Cardiac muscle cell (in vitro differentiated cells and primary cell): ENCODE measurements at places on chromosomes 1 and 21.

- no peak for DNase-seq
Measured at GRCh38 chr1:202765721-202766120, 42.5 kb downstream of the KDM5B start.

- peak; percentile 59 for DNase-seq
Measured at GRCh38 chr1:202343652-202344349, 2.1 kb upstream of the UBE2T start.

GRCh38 chr1:75430526-75430925, 180.4 kb downstream of the SLC44A5 start:
- no peak for DNase-seq

DNA sequence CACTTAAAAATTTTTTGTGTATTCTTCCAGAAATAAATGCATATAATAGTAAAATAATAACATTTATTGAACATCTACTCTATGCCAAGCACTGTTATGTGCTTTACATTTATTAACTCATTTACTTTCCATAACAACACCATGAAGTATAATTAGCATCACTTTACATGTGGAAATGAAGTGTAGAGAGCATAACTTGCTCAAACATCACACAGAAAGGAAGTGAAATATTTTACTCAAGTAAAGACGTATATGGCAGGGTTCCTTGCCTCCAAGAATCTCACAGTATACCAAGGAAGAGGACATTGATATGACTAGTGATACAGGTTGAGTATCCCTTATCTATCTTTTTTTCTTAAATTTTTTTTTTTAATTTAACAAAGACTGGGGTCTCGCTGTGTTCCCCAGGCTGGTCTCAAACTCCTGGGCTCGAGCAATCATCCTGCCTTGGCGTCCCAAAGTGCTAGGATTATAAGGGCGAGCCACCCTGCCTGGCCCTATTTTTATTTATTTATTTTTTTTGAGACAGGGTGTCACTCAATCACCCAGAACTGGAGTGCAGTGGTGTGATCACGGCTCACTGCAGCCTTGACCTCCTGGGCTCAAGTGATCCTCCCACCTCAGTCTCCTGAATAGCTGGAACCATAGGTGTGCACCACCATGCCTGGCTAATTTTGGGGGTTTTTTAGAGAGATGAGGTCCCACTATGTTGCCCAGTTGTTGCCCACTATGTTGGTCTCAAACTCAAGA, 7.7 kb upstream of the CLIC4 start:
- DNase-seq = no peak

DNA sequence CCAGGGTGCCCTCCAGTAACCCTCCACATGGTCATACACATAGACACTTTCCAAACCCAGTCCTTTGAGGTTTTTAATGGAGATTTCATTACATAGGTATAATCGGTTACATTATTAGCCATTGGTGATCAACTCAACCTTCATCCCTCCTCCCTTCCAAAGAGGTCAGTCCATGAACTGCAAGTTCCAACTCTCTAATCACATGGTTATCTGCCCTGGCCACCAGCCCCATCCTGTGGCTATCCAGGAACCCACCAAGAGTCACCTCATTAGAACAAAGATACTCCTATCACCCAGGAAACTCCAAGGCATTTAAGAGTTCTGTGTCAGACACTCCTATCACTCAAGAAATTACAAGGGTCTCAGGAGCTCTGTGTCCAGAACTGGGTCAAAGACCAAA, 12.2 kb downstream of the ATP1A4 start:
- DNase-seq = no peak

DNA sequence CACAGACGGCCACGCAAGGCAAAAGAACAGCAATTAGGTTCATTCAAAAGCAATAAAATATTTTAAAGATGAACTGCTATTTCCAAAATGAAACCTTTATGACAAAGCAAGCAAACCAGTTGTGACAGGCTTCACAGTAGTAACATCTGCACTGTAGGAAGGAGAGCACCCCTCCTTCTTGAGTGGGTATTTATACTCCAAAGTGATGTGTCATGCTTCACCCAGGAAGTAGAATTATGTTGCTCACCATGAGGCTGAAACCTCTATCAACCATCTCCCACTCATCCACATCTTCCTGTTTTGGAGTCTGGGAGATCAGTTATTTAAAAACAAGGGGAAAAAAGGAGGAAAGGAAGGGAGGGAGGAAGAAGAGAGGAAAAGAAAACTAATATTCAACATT, 885 bp downstream of the OR2T10 start:
- no peak for DNase-seq

- DNase-seq = no peak
Measured at GRCh38 chr1:66050123-66050522, 257.4 kb downstream of the PDE4B start.

- DNase-seq = no peak
Measured at GRCh38 chr1:35164893-35165292, 28.1 kb downstream of the SFPQ start.

- DNase-seq = peak; percentile 56
Measured at GRCh38 chr1:104780470-104781078, 1030.9 kb downstream of the AMY1C start.

GRCh38 chr1:43542527-43543458, 12.1 kb downstream of the PTPRF start:
- no peak for DNase-seq
